ENCODE measurements at places on chromosomes 6 and 20.

DNA sequence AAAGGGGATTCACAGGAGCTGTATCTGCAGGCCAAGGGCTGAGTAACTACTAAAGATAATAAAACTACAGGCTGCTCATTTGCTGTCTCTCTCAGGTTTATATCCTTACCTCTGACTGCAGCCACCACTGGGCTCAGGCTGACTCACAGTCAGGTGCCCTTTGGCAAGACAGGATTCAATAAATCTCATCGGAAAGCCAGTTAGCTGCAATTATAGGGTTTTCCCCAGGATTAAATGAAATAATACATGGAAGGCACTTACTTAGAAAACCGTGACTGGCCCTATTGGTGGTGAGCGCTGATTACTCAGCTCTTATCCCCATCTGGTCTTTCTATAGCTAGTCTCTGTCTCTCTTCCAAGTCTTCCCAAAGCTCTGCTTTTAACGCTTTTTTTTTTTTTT is 26.4 kb downstream of the RMND1 start:
- no peak for DNase-seq

DNA sequence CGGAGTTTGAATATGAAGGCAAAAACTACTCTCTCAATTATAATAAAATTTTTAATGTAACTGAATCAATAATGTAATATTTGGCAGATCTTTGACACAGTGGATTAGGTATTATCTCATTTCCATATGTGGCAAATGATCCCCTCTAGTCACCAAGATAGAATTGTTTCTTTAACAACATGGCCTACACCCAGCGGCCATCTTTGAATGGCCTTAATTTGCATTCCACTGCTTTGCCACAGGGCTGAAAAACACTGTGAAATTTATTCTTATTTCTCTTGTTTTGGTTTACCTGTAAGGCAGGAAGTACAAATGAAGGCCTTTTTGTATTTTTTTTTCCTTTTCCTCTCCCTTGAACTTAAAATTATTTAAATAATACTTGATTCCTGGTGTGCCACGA is 162.6 kb upstream of the SCGN start:
- no peak for DNase-seq

DNA sequence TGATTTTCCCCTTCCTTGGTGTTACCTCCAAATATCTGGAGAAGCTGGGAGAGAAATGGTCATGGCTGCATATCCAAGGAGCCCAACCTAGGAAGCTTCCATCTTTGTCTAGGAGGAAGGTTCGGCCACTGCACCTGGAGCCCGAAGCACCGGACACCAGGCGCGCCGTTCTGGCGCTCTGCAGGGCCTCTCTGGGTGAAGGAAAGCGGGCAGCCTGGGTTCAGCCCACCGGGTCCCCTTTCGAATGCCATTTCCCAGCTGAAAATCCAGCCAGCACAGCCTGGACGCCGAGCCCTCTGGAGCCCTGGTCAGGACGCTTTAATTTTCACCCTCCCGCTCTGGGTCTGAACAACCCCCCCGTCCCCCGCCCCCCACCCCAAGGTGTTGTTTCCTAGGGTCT is 1.2 kb downstream of the LINC00237 start:
- DNase-seq = no peak

DNA sequence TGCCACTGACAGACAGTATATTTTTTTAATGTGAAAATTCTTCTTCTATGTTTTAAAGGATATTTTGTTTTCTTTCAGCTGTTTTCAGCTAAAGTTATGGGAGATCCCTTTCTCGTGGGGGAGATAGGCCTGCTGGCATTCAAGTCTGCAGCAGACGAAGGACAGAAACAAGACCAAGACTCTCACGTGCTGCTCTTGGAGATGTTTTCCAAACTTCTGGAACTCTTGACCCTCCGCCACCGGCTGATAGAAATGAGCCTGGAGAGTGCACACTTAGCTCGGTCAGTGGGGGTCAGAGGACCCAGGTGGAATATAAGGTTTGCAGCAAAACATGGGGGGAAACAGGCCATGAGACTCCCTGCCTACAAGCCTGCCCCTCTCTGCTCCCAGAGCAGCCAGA is 120.5 kb downstream of the CD164 start:
- DNase-seq = no peak

DNA sequence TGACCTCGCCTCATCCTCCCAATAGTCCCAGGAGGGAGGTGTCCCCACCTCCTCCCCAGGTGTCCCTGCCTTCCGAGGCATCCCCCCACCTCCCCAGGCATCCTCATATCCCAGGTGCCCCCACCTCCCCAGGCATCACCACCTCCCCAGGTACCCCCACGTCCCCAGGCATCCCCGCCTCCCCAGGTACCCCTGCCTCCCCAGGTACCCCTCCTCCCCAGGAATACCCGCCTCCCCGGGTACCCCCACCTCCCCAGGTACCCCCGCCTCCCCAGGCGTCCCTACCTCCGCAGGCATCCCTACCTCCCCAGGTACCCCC is 198.9 kb downstream of the SYNDIG1 start:
- DNase-seq = no peak

GRCh38 chr6:119249319-119249718 is 100.2 kb downstream of the MAN1A1 start:
- DNase-seq = no peak

GRCh38 chr6:63764318-63764916 is 128.8 kb downstream of the PHF3 start:
- no peak for DNase-seq

GRCh38 chr20:25054096-25054820 is 3.7 kb downstream of the ACSS1 start:
- DNase-seq = no peak

DNA sequence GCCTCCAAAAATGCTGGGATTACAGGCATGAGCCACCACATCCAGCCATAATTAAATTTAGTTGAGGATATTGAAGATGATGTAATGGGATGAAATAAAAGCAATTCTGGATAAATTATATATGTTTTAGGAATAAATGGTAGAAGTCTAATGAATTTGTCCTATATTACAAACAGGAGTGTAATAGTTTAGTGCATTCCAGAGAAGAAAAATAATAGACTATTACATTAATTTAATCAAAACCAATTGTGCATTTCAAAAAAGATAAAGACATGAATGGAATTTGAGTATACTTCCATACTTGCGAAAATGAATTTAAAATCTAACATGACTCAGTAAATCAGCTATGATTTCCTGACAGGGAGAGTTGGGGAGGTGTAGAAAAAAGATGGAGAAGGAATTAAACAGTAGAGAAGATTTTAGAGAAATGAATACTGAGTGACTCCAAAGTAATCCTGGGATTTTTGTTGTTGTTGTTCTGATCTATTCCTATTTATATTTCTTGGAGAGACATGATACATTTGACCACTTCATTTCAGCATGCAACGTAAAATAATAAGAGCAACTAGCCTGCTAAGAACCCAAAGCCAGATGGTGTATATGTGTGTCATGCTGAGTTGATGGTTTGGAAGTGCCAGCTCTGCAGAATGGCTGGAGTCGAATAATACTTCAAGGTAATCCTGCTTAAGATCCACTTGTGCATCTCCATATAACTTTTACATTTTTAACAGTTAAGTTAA is 67.4 kb downstream of the AIG1 start:
- DNase-seq = no peak

DNA sequence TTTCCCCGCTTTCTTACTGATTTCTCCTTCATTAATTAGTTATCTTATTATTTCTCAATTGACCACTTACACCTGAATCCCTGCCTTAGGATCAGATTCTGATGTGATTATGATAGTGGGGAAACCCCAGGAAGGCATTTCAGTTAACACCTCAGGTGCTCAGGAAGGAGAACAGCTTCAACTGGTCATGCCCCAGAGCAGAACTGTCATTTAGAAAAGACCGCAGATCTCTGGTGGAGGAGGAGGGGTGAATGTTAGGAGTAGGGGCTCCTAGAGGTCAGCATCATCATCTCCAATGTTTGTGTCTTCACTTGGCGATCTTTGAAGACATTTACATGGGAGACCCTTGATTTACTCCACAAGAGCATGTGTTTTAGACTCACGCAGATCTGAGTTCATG is 44.5 kb downstream of the PROKR2 start:
- DNase-seq = no peak

- no peak for DNase-seq
These were observed 6.8 kb upstream of the HLA-B start for GRCh38 chr6:31363811-31364210.

DNA sequence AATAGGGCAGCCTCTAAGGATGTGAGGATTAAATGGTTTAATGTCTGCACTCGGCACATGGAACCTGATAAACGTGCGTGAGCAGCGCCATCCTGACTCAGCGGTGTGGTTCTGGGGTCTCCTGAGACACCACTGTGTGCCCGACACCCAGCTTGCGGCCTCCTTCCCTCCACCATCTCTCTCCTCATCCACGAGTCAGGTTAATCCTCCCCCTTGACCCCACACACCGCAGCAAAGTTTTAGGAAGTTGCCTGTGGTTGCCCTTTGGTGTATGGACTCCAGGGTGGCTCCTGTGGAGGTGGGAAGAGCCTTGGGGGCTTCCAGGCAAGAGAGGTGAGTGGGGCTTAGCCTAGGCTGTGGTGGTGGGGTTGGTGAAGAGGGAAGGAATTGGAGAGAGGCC is 68.2 kb downstream of the PHACTR3 start:
- DNase-seq = no peak

- no peak for DNase-seq
These were observed 189.0 kb downstream of the LRFN2 start for GRCh38 chr6:40398034-40398691.

DNA sequence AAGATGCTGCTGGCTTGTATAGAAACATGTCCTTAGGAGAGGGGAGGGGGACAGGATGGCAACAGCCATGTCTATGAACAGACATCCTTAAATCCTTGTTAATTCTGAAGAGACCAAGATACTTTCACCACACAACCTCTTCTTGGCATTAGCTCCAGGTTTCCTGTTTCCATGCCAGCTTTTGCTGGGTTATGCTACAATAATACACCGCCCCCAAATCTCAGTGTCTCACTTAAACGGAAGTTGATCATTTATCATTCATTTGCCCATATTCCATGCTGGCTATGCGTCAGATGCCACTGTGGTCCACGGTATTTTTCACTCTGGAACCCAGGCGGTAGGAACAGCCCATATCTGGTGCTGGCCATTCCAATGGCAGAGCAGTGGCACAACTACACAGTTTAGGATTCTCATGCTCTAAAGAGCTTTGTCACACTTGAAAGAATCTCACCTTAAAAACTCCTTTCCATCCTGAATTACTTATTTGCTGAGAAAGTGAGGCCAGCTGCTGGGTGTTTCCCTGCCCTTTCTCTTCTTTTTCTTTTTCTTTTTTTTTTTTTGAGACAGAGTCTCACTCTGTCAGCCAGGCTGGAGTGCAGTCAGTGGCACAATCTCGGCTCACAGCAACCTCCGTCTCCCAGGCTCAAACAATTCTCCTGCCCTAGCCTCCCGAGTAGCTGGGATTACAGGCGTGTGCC is 3.7 kb upstream of the RNASET2 start:
- no peak for DNase-seq

DNA sequence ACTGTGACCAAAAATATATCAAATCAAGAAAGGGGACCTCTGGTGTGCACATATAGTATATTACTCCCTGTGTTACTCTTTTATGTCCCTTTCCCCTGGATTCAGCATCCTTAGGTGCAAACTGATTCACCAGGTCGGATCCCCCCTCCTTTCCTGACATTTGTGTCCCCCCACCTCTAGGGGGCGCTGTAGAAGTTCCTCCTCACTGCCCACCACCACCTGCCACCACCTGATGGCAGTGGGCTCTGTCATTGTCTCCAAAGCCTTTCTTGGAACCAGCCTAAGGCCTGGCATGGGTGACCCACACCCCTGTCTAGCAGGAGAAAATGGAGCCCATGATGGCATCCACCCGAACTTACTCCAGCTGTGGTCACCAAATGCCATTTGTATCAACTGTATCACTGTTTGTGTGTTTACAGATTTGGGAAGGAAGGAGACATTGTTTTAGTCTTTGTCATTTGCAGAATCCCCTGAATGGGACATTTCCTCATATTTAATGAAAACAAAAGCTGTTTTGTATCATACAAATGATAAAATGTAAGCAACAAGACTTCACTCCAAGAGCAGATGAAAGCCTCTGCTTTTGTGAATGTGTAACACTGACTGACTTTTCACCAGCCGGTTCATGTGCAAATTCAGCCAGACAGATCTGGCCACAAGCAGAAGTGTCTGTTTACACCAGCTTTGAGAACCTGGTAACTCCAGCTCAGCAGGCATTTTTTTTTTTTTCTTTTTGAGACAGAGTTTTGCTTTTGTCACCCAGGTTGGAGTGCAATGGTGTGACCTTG is 66.2 kb downstream of the ARMC2 start:
- no peak for DNase-seq

DNA sequence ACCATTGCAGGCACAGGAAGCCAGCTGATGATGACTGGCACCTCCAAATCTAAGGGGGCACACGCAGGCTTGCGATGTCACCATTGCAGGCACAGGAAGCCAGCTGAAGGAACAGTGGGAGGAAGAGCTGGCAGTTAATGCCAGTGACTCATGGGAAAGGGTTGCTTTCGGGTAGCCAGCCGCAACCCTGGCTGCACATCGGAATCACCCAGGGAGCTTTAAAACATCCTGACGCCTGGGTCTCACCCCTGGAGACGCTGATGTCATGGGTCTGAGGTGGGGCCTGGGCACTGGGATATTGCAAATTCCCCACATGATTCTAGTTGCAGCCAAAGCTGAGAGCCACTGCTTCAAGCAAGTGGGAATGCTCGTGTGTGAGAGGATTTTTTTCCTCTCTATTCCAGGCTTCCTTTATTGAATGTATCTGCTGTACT is 16.1 kb upstream of the CCN6 start:
- DNase-seq = peak; percentile 96

Data from GM04503 (cell line).